ENCODE measurements at places on chromosomes 4 and X.

DNA sequence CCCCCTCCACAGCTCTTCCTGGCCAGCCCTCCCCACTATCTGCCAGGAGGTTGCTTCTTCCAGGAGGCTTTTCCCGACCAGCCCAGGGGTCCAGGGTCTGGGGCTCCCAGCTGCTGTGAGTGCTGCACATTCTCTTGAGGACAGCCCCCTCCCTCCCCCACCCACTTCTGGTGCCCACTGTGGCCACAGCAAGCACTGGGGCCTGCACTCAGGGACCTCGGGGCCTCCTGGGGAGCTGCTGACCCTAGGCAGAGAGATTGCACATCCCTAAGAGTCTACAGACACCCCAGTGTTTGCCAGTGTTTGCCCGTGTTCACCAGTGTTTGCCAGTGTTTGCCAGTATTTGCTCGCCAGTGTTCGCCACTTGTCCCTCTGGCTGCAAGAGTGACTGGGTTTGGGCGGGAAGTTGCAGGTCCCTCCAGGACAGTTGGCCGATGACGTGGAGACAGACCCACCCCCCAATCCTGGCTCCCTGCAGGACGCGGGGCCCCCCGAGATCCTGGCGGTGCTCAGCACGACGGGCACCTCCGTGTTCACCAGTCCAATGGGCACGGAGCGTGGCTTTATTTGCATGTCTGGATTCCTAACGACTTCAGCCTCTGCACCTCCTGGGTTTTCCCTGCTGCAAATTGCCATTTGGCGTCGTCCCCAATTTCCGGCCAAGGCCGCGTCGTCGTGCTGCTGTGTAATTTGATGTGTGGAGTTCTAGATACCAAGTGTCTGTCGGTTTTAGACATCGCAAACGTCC lies 87.5 kb upstream of the NKX1-1 start:
- DNase-seq: no peak

DNA sequence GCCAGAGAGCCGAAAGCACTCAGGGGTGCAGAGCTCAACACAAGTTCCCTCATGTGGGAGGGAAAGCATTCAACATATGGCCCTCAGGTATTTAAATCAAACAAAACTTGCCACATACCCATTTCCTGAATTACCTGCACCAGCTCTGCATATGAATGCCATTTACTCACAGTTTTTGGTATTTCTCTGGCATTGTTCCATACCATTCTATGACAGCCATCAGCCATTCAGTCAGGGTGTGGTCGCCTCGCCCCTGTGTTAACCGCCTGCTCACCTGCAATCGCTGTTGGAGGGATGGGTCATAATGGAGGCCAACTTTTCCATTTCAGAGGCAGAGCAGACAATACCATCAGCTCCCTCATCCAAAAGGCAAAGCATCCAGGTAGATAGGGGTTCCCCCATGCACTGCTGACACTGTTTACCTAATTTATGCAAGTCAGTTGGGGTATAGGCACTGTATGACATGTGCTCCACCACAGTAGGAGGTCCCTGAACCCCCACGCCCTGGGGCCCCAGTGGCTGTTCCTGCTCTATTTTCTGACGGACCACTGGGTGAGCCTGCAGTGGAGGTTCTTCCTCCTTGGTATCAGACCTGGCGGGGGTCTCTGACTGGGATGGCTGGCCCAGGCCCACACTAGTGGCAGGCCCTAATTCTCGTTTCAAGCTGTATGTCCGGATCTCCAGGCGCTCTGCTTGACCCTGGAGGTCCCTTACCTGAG lies 227.1 kb downstream of the ADGRL3 start:
- DNase-seq: no peak

DNA sequence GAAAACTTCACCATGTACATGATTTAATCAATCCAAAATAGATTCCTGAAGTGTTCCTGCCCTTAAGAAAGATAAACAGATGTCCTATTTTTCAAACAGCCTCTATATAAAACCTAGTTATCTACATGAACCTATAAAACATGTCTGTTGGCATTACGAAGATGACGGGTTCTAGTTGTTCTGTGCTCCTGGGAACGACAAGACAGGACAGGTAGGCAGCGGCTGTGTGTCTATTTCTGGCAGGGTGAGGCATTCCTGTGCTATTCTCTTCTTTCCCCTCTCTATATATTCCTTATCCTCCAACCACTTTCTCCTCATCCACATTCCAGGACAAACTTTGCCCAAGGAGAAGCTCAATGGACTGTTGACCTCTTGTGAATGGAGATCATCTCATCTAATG lies 6.1 kb downstream of the FAT1 start:
- no peak for DNase-seq

DNA sequence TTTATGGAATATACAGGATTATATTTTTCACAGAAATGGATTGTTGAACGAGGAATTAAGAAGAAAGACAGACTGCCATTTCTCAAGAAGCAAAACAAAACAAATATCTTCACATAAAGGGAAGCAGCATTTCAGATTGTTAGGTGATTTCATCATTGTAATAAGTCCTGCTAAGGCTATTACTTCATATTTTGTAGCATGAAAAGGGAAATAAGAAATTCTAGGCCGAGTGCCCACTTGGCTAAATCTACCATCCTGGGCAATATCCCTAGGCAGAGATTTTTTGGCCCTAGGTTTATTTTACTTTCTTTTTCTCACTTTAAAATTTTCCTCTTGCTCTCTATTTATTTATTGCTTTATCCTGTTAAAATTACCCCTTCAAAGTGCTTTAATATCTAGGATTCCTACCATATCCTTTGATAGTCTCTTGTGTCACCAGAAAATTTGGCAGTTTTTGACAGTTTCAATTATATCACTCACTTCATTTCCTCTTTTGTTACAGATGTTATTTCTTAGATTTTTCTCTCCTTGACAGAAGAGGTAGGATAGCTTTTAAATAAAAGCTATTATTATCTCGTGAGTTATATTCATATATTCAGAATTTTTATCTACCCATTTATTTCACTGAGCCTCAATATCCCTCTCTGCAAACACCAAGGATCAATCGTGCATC lies 142.3 kb downstream of the PDGFC start:
- DNase-seq: no peak

- DNase-seq: no peak
Observed at GRCh38 chr4:6267573-6267972, 2.1 kb upstream of the WFS1 start.

DNA sequence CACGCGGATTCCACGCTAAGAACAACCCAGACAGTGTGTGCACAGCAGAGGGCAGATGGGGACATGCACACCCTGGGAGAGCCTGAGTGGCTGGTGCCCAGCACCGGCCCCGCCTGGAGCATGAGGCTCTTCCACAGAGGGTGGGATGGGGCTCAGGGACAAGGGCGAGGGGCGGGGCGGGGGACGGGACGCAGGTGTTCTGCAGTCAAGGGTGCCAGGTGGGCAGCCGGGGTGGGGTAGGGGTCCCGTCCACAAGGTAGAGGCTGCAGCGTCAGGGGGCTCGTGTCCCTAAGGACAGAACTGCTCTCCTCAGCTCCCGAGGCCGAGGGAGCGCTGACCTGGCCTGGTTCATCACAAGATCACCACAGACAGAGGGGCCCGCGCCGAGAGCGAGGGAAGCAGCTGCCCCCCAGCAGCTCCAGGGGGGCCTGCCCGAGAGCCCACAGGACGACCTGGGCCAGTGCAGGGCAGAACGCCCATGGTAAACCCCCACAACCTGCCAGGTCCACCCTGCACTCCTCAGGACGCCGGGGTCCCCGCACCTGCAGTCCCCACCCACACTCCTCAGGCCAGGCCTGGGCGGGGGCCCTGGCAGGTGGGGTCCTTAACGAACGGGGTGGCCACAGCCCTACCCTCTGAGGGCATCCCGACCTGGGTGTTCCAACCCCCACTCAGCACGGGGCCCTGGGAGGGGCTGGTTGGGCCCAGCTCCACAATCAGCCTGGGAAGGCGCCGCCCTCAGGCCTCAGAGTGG lies 26.7 kb downstream of the CTBP1 start:
- no peak for DNase-seq

GRCh38 chr4:109469915-109470314 lies 36.3 kb downstream of the SEC24B start:
- no peak for DNase-seq

DNA sequence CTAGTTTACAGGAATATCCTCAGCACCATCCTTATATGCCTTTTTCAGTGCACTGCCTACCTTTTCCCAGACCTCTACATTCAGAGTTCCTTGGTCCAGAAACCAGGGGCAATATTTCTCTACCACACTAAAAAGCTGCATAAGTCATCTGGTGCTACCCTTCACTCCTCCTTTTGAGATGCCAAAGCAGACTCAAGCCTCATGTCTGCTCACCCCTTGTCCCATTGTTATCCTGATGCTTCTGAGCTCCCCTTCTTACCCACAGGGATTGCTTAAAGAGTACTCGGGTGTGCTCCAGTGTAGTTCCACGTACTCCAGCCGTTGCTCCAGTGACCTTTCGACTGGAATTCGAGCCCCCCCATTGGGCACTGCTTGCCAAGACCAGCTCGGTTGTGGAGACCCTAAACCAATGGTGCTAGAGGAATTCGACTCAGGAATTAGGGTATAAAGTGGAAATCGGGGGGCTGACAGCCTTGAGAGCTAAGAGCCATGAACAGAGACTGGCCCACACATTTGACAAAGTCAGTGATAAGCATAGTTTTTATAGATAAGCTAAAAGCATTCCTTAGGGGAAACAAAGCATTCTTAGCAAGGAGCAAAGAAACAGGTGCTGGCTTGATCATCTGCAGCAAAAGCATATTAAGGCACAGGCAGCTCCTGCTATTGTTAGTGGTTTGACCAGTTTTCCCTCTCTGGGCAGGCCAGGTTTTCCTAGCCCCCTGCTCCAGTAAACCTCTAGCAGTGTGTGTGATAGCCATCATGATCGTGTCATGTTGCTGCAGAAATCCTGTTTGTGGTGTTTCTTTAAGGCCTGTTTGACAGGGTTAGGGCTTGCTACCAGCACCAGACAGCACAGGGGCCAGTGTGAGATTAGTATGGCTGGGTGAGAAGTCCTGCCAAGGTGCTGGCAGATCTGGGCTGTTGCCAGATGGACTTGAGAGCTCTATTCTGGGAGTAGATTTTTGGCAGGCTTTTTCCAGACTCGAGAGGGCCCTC lies 57.5 kb upstream of the WDR1 start:
- DNase-seq: no peak

DNA sequence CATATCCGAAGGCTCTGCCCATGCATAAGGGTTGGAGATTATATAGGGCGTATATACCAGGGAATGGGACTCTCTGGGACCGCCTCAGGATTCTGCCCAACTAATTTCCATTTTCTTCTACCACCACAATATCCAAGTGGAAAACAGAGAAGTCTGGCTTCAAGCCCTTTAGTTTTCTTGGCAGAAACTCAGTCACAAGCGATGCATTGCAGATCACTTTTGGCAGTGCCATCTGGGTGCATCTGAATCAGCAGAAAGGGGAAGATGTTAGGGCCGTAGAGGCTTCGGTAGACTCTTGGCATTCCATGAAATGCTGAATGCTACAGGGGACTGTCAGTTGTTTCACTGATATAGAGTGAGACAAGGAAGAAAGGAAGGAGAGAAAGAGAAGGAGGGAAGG lies 94.1 kb upstream of the FAM9B start:
- DNase-seq: no peak

DNA sequence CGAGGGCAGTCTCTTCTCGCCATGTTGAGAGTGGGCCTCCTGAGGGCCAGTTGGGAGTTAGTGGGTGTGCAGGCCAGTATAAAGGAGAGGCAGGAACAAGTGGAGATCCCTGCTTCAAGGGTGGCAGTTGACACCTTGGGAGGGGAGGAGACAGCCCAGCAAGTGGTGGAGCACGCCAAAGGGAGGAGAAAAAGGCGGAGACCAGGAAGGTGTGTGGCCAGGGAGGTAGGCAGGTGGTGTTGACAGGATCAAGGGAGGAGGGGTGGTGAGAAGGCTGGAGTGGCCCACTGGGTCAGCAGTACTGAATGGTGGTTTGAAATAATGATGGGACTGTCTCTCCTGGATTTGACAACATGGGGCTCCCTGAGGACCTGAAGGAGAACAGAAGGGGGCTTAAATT lies 32.6 kb downstream of the ZNF185 start:
- DNase-seq: no peak

GRCh38 chr4:184444215-184444952 lies 30.0 kb downstream of the IRF2 start:
- no peak for DNase-seq

GRCh38 chrX:104318330-104319009 lies 63.7 kb upstream of the ESX1 start:
- DNase-seq: no peak

DNA sequence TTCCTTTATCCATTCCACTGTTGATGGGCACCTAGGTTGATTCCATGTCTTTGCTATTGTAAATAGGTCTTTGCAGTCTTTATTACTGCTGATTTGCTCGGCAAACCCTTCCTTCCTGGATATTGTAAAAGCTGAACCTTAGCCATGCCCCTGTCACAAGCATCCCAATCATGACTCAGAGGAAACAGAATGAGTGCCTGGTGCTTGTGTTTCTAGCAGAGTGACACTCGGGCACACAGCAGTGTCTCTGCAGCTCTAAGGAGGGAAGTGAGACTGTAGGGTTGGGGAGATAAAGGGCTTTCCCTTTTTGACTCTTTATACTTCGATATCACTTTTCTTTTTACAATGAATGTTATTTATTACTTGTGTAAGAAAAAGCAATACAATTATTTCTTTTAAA lies 83.3 kb downstream of the AKAP4 start:
- no peak for DNase-seq

DNA sequence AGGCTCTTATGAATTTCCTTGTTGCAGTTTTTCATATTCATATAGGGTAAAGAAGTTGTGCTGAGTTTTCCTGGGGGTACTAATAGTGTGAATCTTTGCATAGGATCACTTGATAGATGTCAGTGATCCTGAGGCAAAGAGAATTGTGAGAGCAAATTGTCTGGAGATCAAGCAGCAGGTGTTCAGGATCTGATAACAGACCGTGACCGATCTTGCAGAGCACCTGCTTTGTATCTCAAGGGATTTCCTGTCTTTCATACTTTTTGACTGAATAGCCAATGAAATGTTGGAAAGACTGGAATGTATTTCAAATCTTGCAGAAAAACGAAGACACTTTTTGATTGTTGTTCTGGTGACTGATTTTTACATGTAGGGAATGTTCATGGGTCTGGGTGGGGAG lies 914.5 kb downstream of the STIM2 start:
- DNase-seq: no peak

GRCh38 chr4:151604238-151604637 lies 156.6 kb downstream of the GATB start:
- no peak for DNase-seq

GRCh38 chr4:154564311-154564710 lies 1.5 kb downstream of the FGB start:
- DNase-seq: no peak

GRCh38 chrX:149473966-149474365 lies 31.1 kb downstream of the IDS start:
- no peak for DNase-seq

- DNase-seq: no peak
Observed at GRCh38 chr4:123832173-123833026, 435.8 kb downstream of the SPRY1 start.

- DNase-seq: no peak
Observed at GRCh38 chr4:167826281-167826680, 266.1 kb upstream of the ANXA10 start.

- DNase-seq: no peak
Observed at GRCh38 chr4:72377491-72378194, 191.4 kb downstream of the ADAMTS3 start.

DNA sequence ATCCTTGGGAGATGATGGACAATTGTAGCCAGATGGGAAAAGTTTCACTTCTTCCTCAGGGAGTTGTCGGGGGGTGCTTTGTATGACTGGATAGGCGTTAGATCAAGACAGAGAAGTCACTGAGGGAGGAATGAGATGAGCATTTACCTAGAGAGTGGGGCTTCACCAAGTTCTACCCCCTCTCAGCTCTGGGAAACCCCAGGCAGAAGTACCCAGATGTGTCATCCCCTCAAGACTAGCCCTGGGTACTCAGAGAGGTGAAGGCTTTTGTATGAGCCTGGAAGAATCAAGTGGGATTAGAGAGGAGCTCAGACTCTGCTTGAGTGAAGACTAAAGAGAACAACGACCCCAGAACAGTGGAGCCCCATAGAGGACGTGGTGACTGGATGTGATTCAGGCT lies 1.9 kb downstream of the MAGEB1 start:
- no peak for DNase-seq

Data from stimulated activated CD8-positive, alpha-beta memory T cell treated with anti-CD3 and anti-CD28 coated beads, Interleukin-7, amount 100 ng/mL, for 4 hours (primary cell).